ENCODE measurements at places on chromosomes 7 and 10.
A peak's percentile ranks its signal among the peaks of the same experiment; 100 is the strongest.

DNA sequence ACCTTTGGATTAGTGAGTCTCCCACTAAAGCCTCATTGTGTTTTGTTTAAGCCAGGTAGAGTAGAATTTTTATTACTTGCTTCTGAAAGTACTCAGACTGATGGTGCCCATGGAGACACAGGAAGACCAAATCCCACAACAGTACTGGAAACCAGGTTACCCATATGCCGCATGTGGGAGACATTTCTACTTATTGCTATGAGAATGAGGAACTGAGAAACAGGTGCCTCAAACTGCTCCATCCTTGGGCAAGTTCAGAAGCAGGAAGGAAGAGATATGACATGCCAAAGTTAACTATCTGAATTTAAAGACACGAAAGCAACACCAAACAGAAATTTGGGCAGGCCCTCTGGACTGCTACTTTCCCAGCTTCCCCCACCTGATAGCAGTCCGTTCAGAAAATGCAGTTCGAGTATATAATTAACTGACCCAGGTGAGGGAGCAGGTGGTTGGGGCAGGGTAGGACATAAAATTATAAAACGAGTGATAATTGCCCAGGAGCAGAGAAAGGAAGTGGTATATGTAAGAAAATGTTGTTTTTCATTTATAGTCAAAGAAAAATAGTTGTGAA lies 382.3 kb upstream of the MTPN start:
- DNase-seq, result no peak

DNA sequence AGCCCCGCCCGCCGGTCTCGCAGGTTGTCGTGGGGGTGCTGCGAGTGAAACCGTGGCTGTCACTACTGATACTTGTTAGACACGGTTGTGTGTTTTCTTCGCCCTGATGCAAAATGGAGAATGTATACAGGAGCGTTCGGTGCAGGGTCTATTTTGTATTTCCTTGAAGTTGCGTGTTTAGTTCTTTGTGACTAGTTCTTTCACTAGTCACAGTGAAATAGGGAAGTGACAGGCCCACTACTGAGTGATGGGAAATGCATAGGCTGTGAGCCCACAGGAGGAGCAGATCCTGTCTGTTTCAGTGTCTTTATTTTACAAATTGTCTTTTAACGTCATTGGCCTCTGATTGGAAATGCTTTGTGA lies 675 bp downstream of the ABRAXAS2 start:
- DNase-seq, result peak; percentile 8

DNA sequence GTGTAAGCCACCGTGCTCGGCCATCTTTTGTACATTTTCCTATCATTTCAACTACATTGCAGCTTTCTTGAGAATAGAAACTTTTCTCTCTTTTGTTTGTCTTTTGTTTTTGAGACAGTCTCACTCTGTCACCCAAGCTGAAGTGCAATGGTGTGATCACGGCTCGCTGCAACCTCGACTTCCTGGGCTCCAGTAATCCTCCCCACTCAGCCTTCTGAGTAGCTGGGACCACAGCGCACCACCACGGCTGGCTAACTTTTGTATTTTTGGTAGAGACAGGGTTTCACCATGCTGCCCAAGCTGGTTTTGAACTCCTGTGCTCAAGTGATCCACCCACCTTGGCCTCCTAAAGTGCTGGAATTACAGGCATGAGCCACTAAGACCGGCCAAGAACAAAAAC lies 31.3 kb upstream of the DAGLB start:
- DNase-seq, result no peak

DNA sequence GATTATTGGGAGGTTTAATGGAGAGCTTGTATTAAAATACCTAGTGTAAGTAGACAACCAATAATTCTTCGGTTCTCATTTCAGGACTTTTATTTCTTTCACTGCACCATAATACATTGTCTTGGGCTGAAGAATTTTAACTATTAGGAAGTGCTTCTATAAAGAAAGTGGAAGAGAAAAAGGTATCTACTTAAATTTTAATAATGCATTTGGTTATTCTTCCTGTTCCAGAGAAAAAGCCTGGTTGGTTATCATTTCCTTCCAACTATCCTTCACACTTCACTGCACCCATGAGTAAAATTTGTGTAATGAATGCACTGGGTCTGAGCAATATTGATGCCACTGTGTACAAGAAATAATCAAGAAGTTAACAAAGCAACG lies 629.0 kb upstream of the DPP6 start:
- no peak for DNase-seq

GRCh38 chr10:30816159-30816819 lies 186.7 kb upstream of the LYZL2 start:
- DNase-seq, result no peak

GRCh38 chr10:14384116-14384730 lies 53.5 kb upstream of the FRMD4A start:
- no peak for DNase-seq

DNA sequence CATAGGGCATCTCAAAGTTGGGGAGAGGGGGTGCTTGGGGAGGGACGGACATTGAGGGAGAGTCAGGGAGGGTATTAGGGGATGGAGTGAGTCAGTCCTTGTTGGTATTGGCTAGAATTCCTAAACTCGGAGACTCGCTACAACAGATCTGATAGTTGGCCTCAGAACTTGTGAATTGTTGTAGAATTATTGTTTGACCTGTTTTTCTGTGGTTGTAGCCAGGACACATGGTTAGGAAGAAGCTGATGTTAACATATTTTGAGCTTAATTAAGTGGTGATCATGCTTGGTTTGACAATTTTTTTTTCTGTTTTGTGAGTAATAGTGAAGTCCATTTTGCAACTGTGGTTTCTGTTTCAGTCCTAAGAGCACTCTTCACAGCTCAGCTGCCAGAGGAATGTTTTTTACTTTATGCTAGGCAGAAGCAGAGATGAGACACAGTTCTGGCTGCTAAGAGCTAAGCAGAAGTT lies 1190.3 kb upstream of the C7orf33 start:
- peak; percentile 42 for DNase-seq

DNA sequence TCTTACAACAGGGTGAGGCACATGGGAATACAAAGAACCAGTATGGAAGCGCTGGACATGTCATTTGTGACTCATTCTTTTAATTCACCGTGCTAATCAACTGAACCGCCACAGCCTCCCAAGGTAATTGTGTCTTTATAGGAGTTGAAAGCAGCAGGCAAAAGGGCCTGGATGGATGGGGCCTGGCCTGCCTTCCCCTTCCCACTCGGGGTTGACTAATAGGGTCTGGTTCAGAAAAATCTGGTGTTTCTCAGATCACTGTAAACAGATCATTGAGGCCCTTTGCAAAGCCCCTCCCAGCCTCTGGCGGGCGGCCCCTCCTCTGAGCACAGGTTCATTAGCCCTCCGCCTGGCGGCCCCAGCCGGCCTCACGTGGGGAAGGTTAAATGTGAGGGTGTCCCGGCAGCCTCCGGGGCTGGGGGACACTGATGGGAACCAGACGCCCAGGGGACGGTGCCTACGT lies 100.8 kb downstream of the EBF3 start:
- DNase-seq, result no peak
